ENCODE measurements at places on chromosomes 2 and 18.

DNA sequence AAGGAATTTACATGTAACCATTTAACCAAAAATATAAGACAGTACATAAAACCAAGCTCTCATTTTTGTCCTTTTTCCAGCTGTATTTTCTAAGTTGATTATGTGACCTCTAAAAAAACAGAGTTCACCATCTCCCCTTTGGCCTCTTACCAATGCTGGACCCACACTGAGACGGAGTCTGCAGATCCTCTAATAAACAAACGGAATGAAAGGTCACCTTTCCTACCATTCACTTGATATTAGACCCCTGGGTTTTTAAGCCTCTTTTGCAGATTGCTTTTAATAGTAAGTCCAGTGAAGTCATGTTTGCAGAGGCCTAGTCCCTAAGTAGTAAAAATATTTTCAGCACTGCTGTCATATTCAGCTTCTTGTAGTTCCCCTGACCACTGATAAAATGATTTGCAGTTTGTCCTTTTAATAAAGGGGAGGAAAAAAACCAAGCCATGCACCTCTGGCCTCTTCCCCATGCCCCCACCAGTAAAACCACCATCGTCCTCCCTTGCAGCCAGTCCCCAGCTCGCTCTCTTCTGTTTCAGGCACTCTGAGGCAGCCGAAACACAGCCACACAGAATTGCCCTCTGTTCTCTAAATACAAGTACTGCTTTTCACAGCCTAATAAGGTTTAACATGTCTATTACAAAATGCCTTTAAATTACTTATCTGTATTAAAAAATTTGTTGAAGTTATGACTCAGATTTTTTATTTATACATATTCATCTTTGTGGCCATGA lies 427.5 kb downstream of the PARD3B start:
- no peak for DNase-seq

DNA sequence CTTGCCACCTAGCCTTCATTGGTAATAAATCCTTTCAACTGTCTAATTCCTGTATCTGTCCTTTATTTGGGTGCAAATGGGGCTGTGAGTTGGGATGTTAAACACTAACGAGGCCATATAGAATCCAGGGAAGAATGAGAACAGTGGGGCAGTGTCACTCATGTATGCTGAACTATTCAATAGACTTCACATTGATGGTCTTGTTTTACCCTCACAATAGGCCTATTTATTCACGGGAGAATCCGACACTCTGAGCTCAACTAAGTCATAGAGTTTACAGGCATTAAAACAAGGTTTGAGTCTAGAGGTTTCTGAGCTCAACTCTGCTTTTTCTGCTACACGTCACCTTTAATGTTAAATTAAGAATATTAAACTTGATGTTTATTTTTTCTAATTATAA lies 421.6 kb downstream of the SOX11 start:
- DNase-seq: no peak

GRCh38 chr18:23784832-23785245 lies 95.6 kb downstream of the LAMA3 start:
- no peak for DNase-seq

GRCh38 chr18:13235421-13235831 lies 16.9 kb downstream of the LDLRAD4 start:
- DNase-seq: no peak

DNA sequence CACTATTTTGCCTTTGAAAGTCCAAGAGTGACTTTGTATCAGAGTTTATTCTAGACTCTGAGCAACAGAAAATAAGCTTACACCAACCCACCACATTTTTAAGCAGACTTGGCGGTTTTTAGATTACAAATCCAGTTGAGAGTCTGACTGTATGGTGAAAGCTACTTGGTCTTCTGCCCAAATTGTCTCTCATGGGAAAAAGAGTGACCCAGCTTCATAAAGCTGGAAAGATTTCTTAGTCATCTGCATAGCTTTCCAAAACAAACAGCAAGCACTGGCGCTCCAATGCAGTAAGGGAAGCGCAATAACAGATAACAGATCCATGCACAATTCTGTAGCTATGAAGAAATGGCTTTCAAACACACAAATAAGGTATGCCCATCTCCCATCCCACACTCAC lies 7.1 kb downstream of the DSG1 start:
- DNase-seq: no peak

GRCh38 chr2:236674238-236674637 lies 104.6 kb downstream of the ACKR3 start:
- no peak for DNase-seq

DNA sequence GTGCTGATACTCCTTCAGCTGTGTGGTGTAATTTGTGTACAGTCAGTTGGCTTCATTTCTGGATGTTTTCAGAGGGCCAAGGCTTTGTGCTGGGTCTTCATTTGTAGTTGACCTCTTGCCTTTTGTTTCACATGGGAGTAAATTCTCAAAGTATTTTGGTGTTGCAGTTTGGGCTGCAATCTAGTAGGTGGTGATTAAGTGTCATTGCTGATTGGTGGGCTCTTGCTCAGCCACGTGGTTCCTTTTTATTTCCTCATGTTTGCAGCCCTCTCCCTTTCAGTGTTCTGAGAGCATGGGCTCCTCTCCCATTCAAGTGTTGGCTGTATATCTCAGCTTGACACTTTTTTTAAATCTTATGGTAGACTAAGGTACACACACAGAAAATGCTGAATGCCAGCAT lies 96.8 kb downstream of the SNTG2 start:
- DNase-seq: no peak

DNA sequence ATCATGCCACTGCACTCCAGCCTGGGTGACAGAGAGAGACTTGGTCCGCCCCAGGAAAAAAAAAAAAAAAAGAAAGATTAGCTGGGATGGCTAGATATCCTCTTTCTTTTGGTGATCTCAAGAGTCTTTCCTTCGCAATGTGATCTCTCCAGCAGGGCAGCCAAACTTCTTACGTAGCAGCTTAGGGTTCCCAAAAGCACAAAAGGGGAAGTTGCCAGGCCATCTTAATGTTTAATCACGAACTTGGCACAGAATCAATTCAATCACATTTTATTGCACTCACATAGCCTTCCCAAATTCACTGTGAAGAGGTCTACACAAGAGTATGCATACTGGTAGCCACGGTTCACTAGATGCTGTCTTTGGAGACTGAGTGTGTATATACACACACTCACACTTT lies 53.1 kb downstream of the VIL1 start:
- DNase-seq: no peak

DNA sequence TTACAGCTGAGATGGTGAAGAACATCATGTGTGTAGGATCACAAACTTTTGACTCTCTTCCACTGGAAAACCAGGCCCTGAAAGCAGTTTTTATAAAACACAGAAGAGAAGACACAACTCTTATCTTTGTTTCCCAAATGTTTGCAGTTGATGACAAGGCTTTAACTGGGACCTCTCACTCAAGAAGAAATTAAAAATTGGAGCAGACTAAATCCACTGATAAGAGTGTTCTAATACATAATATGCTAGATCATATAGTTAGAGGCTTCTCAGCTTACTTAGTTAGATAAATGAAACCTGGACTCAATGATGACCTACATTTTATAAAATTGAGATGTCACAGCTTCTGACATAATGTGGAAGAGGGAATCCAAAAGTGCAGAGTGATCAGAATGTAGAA lies 158.3 kb upstream of the WDSUB1 start:
- DNase-seq: no peak

DNA sequence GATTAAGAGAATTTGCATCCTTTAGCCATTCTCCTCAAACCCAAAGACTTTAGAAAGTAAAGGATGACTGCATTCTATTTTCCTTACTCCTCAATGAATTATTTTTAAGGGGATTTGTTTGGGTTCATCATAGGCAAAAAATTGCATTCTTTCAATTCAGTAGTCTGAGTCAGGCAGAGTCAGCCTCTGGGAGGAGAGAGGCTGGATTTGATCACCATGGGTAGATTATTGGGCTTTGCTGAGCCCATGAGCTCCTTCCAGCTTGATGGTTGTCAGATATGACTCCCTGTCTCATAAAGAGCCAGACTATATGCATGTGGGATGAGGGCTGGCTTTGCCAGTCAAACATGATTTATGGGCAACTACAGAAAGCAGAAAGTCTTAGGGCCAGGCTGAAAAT lies 101.2 kb downstream of the KCNS3 start:
- DNase-seq: no peak

GRCh38 chr18:68147728-68148127 lies 567.2 kb downstream of the TMX3 start:
- no peak for DNase-seq

GRCh38 chr18:48004577-48004976 lies 74.1 kb upstream of the SMAD2 start:
- DNase-seq: no peak

DNA sequence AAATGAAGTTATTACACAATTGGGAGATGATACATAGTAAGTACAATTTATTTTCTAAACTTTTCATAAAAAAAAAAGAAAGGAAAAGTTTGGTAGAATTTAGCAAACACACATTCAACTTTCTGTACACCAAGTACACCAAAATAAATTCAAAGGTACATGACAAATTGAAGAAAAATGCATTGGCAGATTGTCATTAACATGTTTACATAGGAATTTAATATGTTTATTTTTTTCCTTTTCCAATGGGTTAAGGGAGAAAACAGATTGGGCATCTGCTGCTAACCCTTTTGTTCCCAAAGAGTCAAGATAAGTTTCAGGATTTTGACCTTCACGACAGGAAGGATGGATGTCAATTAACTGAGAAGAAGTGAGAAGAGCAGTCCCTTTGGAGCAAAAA lies 620.4 kb downstream of the XIRP2 start:
- no peak for DNase-seq

DNA sequence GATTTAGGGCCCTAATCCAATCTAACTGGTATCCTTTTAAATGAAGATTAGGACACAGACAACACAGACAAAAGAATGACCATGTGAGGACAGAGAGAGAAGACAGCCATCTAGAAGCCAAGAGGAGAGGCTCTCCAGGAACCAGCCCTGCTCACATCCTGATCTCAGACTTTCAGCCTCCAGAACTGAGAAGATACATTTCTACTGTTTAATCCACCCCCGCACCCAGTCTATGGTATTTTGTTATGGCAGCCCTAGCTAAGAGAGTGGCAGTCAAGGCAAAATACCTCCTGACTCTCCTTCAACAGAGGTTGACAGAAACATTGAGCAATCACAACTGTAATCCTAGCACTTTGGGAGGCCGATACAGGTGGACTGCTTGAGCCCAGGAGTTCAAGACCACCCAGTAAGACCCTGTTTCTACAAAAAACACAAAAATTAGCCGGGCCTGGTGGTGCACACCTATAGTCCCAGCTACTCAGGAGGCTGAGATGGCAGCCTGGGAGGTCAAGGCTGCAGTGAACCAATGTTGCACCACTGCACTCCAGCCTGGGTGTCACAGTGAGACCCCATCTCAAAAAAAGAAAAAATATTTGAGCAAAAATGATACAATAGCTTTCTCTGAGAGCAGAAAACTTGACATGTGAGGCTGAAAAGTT lies 34.7 kb downstream of the WDR33 start:
- no peak for DNase-seq

DNA sequence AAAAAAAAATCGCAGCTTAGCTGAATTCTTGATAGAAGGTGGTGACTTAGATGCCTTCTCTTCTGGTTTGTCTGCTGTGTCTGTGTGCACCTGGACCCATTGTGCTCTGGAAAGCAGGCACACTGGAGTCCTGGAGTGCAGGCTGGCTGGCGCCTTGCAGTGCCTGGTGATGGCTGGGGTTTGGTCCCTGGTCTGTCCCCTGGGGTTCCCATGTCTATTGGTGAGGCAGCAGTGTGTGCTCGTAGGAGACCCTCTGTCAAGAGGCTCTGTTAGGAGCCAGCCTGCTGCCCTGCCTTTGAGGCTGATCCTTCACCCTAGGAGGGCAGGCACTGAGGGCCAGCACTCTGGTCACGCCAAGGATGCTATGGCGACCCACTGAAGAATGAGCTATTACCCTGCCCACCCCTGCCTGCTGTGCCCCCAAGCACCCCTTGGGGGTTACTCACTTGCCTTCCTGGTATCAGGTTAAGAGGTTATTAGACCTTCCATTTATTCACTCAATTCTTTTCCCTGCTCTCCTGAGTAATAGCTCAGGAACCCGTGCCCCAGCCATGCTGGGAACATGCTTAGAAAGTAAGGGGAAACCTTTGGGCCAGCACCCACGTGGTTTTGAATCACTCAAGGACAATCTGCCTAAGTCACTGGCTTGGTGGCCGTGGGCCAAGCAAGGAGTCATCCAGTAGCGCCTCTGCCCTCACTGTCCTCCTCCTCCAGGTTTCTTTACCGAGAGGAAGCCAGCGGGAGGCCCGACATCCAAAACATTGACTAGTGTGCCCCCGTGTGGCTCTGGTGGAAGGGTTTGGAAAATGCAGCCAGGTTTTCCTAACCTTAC lies 284.5 kb downstream of the PRKCE start:
- DNase-seq: peak; percentile 95

DNA sequence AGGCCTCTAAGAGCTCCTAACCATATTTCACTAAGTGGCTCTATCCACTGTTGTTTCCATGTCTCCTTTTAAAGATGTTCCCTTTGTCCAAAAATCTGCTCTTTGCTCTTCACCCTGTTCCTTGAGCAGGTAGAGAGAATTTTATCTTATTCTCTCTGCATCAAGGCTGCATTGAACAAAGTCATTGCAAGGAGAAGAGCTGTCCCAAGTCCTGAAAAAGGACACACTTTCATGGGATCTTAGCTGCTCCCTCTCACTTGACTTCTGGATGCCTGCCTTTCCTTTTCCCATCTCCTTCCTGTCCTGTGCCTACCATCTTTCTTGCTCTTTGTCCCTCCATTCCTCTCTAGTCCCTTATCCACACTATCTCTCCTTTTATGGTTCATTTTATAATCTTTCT lies 235.2 kb upstream of the THSD7B start:
- no peak for DNase-seq

All from LoVo (cell line).